ENCODE measurements at places on chromosomes 2 and 18. TPM values are rescaled to one million over a fixed set of nuclear protein-coding genes. Genes with fewer than 3 reads are reported as not detected.

IL36B gene
- not detected for total RNA-seq

CDC42EP3 gene
- 38.7 TPM for total RNA-seq

TMEM178A gene
- 2.5 TPM for total RNA-seq

GPR45 gene
- total RNA-seq = not detected

GPR17 gene
- not detected for total RNA-seq

HADHA gene
- 117 TPM for total RNA-seq

ZNF804A gene
- total RNA-seq = 0.17 TPM

FAM124B gene
- total RNA-seq = 21.4 TPM

MAPK4 gene
- total RNA-seq = 5.2 TPM

GAL3ST2 gene
- 0.40 TPM for total RNA-seq

EDAR gene
- total RNA-seq = not detected

IL1A gene
- total RNA-seq = 3.5 TPM

SGPP2 gene
- total RNA-seq = 39.5 TPM

C2orf80 gene
- not detected for total RNA-seq

CMPK2 gene
- total RNA-seq = 10.6 TPM

PRSS56 gene
- not detected for total RNA-seq

RSAD2 gene
- 11.5 TPM for total RNA-seq

GTF2A1L gene
- not detected for total RNA-seq

SH3BP4 gene
- 20.6 TPM for total RNA-seq

SNTG2 gene
- 1.6 TPM for total RNA-seq

SLC9A2 gene
- total RNA-seq = 0.06 TPM

GALR1 gene
- total RNA-seq = not detected

TUBA3D gene
- not detected for total RNA-seq

ERICH2 gene
- 17.0 TPM for total RNA-seq

L3MBTL4 gene
- 16.3 TPM for total RNA-seq

CFC1 gene
- 9.1 TPM for total RNA-seq

PLEKHH2 gene
- total RNA-seq = 311 TPM

LRRTM1 gene
- 0.77 TPM for total RNA-seq
